ENCODE measurements at places on chromosomes 4 and X.

DNA sequence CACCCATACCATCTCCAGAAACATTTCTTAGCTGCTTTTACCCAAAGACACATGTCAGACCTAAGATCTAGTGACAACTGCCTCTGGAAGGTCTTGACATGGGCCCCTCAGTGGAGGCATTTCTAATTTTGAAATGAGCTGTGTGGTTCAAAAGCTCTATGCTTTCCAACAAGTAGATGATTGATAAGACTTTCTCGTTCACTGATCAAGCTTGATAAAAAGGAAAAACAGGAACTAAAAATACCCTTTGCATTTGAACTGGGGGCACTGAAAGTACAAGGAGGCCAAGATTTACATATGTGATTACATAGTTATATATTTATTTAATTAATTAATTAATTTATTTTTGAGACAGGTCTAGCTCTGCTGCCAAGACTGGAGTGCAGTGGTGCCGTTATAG, 61.3 kb upstream of the SCOC start:
- no peak for DNase-seq

- DNase-seq, result no peak
Observed at GRCh38 chr4:62285026-62285425, 1084.9 kb downstream of the ADGRL3 start.

DNA sequence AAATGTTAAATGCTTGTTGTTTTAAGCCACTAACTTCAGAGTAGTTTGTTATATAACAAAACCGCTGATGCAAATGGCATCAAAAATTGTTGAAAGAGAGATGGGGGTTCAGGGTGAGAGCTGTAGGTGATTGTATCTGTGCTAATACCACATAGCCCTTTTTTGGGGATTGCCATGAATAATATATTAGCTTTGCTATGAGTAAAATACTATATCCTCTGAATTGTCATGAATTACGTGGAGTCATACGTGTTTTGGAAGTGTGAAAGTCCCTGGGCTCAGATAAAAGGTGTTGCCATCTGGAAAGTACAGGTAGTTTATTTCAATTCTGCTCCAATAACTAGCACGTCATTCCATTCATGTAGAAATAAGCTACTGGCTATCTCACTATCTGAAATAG, 30.6 kb downstream of the DYNLT3 start:
- no peak for DNase-seq

- peak; percentile 85 for DNase-seq
Observed at GRCh38 chrX:74286950-74287740, 16.8 kb upstream of the ZCCHC13 start.

Measured in NCI-H82 (cell line).